ENCODE measurements at places on chromosomes 2 and 18.

DNA sequence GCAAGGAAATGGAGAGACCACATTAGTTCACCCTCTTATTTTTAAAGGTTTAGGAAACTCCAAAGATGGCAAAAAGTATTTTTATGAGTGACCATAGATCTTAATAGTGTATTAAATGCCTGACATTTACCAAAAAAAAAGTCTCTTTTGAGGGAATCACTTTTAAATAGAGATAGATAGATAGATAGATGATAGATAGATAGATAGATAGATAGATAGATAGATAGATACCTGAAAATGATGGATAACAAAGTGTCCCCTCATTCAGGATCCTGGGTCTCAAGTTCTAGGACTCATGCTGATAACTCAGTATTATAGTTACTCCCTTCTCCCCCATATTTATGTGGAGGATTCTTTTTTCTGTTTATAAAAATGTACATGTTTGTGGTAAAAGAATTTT, 52.8 kb downstream of the FARP2 start:
- DNase-seq, result no peak

DNA sequence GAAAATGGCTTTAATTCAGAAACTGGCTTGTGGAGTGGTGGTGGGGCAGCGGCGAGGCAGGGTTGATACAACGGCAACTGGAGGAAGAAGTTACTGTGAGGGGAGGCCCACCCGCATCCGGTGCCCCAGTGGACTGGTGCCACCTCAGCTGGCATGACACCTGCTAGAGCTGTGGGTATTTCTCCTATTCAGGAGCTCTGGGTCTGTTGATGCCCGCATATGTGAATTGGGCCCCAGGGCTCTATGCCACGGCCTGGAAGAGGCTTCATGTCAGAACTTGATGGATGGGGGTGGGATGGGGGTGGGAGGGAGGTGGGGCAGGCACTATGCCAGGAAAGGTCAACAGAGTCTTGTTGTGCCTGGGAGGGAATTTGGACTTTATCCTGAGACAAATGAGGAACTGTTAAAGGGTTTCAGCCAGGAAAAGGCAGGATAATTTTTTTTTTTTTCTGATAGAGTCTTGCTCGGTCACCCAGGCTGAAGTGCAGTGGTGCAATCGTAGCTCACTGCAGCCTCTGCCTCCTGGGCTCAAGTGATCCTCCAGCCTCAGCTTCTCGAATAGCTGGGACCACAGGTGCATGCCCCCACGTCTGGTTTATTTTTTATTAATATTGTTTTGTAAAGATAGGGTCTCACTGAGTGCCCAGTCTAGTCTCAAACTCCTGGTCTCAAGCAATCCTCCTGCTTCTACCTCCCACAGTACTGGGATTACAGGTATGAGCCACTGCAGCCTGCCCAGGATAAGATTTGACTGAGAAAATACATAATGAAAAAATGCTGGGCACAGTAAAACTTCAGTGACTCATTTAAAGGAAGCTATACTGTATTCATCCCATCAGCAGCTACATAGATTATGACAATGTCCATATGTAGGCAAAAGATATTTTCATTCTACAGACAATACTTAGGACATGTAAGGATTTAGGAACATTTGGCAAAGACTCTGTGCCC, 52.6 kb downstream of the SH2D6 start:
- DNase-seq, result no peak

- no peak for DNase-seq
These were observed 554.4 kb upstream of the MEX3C start for GRCh38 chr18:51751901-51752300.

GRCh38 chr18:69128566-69128965, 272.1 kb upstream of the DOK6 start:
- DNase-seq, result no peak

GRCh38 chr2:19809206-19809605, 92.6 kb downstream of the TTC32 start:
- DNase-seq, result no peak

DNA sequence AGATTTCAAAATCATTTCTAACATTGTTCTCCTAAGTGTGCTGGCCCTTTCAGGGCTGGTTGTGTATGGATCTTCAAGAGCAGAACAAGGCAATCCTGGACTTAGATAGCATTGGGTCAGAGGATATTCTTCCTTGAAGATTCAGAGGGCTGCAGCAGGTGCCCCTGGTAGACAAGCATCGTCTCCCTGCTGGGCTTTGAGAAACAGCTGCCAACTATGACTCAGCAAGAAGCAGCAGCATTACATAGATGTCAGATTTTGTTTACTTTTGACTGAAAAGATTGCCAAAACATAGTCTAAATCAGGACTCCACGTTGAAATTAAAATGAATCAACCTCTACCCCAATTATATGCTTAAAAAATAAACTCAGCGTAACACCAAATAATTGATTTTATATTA, 618.8 kb downstream of the SOCS6 start:
- DNase-seq, result no peak

- DNase-seq, result no peak
These were observed 5.3 kb upstream of the TMEM185B start for GRCh38 chr2:120228503-120228902.

DNA sequence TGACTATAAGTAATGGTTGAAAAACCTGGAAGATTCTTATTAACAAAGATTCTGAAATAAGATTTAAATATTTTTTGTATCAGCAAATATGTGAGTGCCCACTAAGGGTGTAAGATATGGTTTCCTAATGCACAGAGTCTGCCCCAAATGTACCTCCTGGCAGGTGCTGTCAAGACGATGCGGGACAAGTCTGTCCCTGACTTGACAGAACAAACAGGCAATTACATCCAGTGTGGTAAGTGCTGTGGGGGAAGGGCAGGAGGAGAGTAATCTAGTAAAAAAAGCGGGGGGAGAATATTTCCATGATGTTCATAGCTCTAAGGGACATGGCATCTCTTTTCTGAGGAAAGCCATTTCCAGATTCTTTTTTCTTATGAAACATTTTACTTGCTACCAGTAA, 127.5 kb downstream of the COL4A4 start:
- no peak for DNase-seq

- DNase-seq, result no peak
These were observed 1162.0 kb upstream of the SLC39A10 start for GRCh38 chr2:194495046-194495445.
